Caudate nucleus (tissue), 63 donors: ENCODE measurements at places on chromosomes 1 and 21.

DNA sequence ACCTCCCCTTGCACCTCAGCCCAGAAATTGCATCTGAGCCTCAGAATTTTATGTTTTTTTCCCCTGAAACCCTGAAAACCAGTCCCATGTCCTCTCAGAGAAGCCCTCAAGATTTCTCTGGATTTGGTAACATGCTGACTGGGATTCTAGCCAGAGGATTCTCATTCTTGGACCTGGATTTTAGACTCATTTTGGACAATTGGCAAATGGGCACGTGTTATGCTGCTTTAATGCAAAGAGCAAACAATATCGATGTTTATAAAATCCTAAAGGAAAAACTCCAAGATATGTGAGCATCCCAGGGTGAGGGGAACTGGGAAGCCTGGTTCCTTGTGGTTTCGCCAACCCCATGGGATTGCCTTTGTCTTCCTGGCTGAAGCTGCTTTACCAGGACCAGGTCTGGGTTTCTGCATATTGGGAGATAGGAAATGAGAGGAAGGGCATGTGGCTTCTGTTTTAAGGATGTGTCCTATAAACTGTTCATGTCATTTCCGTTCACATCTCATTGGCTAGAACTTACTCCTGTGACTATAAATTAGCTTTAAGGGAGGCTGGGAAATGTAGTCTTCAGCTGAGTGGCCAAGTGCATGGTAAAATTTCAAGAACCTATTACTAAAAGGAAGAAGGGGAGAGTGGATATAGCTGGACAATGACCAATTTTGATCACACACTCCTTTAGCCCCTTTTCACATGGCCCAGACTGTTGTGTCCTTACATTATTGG is 27.2 kb upstream of the BCL10 start:
- no peak for DNase-seq

DNA sequence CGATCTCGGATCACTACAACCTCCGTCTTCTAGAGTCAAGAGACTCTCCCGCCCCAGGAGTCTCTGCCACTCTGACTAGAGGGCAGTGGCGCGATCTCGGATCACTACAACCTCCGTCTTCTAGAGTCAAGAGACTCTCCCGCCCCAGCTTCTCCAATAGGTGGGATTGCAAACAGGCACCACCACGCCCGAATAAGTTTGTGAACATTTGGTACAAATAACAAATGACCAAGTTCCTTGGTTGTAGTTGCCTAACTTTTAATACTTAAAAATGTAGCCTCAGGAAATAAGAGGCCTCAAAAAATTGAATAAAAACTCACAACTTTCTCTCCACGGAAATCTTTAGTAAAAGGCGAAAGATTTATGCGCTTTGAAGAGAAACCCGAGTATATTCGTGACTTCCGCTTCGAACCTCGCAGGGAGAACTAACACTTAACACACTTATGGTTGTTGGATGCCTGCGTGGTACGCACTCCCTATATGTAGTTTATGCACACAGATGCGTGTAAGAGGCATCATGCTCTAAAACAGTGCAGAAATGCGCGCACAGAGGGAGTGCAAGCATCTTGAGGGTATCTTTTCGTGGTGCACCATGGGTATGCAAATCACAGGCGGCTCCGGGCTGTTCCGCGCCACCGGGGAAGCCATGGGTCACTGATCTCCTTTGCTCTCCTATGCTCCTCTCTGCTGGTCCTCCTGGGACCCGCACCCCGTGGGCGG is 11.4 kb downstream of the BTBD19 start:
- DNase-seq, result no peak

- DNase-seq, result no peak
These were observed 66.3 kb downstream of the VWA5B1 start for GRCh38 chr1:20356850-20357459.

- DNase-seq, result no peak
These were observed 98.5 kb downstream of the CDC42BPA start for GRCh38 chr1:227219715-227220292.

GRCh38 chr1:117271959-117272358 is 61.2 kb upstream of the VTCN1 start:
- DNase-seq, result no peak
